Neuronal stem cell (in vitro differentiated cells): ENCODE measurements at places on chromosomes 1 and 21.

DNA sequence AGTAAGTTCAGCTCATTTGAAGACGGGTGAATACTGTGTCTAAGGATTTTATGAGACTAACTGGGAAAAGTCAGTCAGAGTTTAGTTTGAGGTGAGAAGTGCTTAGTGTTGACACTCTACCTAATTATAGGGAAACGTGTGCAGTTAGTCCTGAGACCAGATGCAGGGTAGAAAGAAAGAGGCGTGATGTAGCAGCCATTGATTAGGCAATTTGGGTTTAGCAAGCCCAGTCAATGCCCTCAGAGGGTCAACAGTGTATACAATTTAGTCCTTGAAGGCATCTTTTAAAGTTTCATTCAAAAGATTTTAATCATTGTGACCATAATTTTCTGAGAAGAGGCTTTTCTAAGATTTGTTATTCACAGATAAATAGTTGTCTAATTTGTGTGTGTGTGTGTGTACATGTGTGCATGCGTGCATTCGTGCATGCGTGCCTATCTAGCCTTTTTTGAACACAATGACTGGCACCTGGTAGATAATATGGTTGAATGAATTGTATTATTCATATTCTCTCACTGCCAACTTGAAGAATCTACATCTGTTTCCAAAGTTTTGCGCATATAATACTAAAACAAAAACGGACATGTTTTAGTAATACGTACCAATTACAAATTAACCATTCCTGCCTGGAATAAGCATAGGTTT lies 332.9 kb downstream of the SRGAP2C start:
- no peak for DNase-seq

DNA sequence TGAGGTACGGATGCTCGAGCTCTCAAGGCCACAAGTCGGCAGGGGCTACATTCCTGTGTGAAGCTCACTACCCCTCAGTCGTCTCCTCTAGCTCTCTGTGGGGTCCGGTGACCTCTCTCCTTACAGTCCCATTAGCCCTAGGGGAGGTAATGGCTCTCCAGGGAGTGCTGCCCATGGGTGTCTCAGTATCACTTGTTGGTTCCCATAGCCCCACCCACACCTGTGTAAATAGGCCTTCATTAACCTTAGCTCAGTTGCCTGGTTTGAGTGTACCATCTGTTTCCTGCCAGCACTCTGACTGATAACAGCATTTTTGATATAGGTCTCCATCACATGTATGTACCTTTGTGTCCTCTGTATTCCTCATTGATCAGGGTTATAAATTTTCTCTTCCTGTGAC lies 133.2 kb upstream of the KCNJ15 start:
- DNase-seq: no peak

GRCh38 chr21:29465546-29465945 lies 166.8 kb downstream of the BACH1 start:
- DNase-seq: no peak

DNA sequence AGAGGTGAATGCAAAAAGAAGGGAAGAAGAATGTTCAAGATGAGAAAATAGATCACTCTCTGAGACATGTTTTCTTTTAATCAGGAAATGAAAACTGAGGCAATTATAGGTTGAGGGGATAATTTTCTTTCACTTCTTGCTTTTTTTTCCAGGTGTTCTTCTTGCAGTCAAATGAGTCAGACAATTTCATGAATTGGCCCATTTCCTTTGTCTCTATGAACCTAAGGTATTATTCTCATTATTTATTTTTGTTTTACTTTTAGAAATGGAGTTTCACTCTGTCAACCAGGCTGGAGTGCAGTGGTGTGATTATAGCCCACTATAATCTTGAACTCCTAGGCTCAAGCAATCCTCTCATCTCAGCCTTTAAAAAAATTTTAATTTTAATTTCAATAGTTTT lies 3.5 kb upstream of the VASH2 start:
- no peak for DNase-seq
